Fibroblast of villous mesenchyme (primary cell): ENCODE measurements at places on chromosomes 2 and 18. TPM values are rescaled to one million over a fixed set of nuclear protein-coding genes. Genes with fewer than 3 reads are reported as not detected.

Gene MEMO1
- 34.8 and 47.1 TPM in 2 replicates for total RNA-seq

Gene PROKR1
- not detected in 2 replicates for total RNA-seq

Gene CELF4
- not detected in 2 replicates for total RNA-seq

Gene CNGA3
- not detected in 2 replicates for total RNA-seq

Gene TBR1
- under 0.01 TPM in 1 of 2 replicates, not detected in the other for total RNA-seq

Gene NGEF
- total RNA-seq: under 0.01 and 0.86 TPM in 2 replicates

Gene ZNG1B
- 22.9 and 29.4 TPM in 2 replicates for total RNA-seq

Gene REG3A
- total RNA-seq: not detected in 2 replicates

Gene ABCB11
- under 0.01 TPM in 1 of 2 replicates, not detected in the other for total RNA-seq

Gene MRPL53
- 21.2 and 23.5 TPM in 2 replicates for total RNA-seq

Gene GRB14
- total RNA-seq: not detected in 2 replicates

Gene MARCO
- total RNA-seq: not detected in 2 replicates

Gene HAAO
- 0.43 and 1.6 TPM in 2 replicates for total RNA-seq

Gene GPR39
- total RNA-seq: 3.2 and 5.6 TPM in 2 replicates

Gene NDUFAF7
- total RNA-seq: 9.7 and 13.0 TPM in 2 replicates

Gene CAMKMT
- total RNA-seq: 8.7 and 9.9 TPM in 2 replicates

Gene LRP1B
- 1.6 and 2.2 TPM in 2 replicates for total RNA-seq

Gene ALPI
- not detected in 2 replicates for total RNA-seq

Gene ANO7
- total RNA-seq: 0.43 and 0.64 TPM in 2 replicates

Gene RSAD2
- total RNA-seq: 0.64 and 1.3 TPM in 2 replicates

Gene TUBA3E
- total RNA-seq: not detected in 2 replicates

Gene GALNT13
- 1.7 and 1.9 TPM in 2 replicates for total RNA-seq

Gene IL1RL1
- 0.32 and 1.3 TPM in 2 replicates for total RNA-seq

Gene ABCG8
- not detected in 2 replicates for total RNA-seq

Gene ODC1
- total RNA-seq: 88.3 and 133 TPM in 2 replicates

Gene SULT1C3
- not detected in 2 replicates for total RNA-seq

Gene PLGLB1
- 0.32 and 3.0 TPM in 2 replicates for total RNA-seq

Gene RPL37A
- 822 and 1,182 TPM in 2 replicates for total RNA-seq

Gene IL18RAP
- not detected in 2 replicates for total RNA-seq

Gene CXCR1
- not detected in 2 replicates for total RNA-seq

Gene ALKAL2
- total RNA-seq: 0.43 TPM in 1 of 2 replicates, not detected in the other

Gene BARD1
- total RNA-seq: 25.8 and 41.0 TPM in 2 replicates

Gene GNAL
- under 0.01 and 0.32 TPM in 2 replicates for total RNA-seq

Gene KCTD1
- total RNA-seq: 13.9 and 18.6 TPM in 2 replicates

Gene RDH14
- total RNA-seq: 17.7 and 18.7 TPM in 2 replicates

Gene NT5C1B
- total RNA-seq: not detected in 2 replicates

Gene SERPINB4
- not detected in 2 replicates for total RNA-seq

Gene POTEI
- under 0.01 TPM in 1 of 2 replicates, not detected in the other for total RNA-seq

Gene SNRPD1
- 9.7 and 11.7 TPM in 2 replicates for total RNA-seq

Gene KLF11
- 6.9 and 9.7 TPM in 2 replicates for total RNA-seq

Gene DCDC2C
- not detected in 2 replicates for total RNA-seq

Gene FOXD4L1
- total RNA-seq: under 0.01 TPM in 1 of 2 replicates, not detected in the other

Gene CCBE1
- 7.4 and 10.4 TPM in 2 replicates for total RNA-seq

Gene GALNT5
- 7.7 and 17.3 TPM in 2 replicates for total RNA-seq

Gene C2orf66
- total RNA-seq: under 0.01 TPM in 1 of 2 replicates, not detected in the other

Gene SLC16A14
- 1.3 and 3.5 TPM in 2 replicates for total RNA-seq

Gene PRKAG3
- not detected in 2 replicates for total RNA-seq

Gene NHEJ1
- 21.9 and 24.2 TPM in 2 replicates for total RNA-seq

Gene ALPG
- not detected in 2 replicates for total RNA-seq

Gene LRRTM1
- not detected in 2 replicates for total RNA-seq

Gene UGT1A8
- under 0.01 TPM in 1 of 2 replicates, not detected in the other for total RNA-seq

Gene CLIP4
- total RNA-seq: 61.5 and 107 TPM in 2 replicates

Gene TSGA10
- 1.9 and 3.0 TPM in 2 replicates for total RNA-seq

Gene GKN1
- total RNA-seq: under 0.01 and 0.32 TPM in 2 replicates

Gene ZNF407
- 16.4 and 22.0 TPM in 2 replicates for total RNA-seq
